ENCODE measurements at places on chromosomes 1 and 21.

DNA sequence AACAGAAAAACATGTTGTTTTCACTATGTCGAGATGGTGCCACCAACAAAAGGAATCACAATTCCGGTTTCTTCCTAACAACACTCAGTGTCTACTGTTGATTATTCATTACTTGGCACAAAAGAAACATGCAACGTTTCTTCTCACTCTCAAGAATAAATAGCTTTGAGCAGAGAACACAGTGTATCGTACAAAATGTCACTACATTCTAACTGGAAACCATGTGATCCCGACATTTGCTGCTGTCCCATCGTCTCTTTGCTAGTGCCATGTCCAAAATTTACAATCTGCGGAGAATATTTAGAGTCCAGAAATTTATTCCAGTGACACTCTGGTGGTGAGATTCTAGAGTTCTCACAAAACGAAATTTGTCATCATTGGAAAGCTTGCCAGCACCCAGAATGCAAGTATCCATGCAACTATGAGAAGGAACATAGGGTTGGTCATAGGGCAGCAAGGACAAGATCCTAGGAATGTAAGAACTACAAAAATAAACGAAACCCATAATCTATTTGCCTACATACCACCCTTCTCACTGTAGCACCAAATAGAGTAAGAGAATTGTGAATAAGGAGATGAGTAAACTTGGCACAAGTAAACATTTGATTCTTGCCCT lies 505.1 kb downstream of the LTN1 start:
- no peaks in the 10 kb centered on the region for H3K27me3 ChIP-seq
- H3K36me3 ChIP-seq: no peaks in the 10 kb centered on the region
- no peak overlapping the region for H3K27ac ChIP-seq
- H3K4me3 ChIP-seq: no peak overlapping the region

DNA sequence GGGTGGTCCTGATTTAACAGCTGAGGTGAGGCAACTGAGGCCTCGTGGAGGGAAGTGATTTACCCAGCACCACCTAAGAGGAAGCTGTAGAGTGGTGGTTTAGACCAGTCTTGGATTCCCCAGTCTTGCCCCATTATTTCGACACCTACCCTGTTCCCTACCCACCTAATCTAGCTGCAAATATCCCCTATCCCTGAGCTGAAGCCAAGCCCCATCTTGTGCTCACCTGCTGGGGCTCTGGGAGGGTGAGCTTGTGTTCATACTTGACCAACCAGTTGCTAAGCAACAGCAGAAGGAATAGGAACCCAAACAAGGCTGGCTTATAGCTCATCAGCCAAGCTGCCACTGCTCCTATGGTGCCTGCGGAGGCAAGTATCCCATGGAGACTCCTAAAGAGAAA lies 2.0 kb downstream of the TEX46 start:
- H3K4me1 ChIP-seq: peaks cover 3% of the 10 kb centered on the region
- H3K27ac ChIP-seq: no peak overlapping the region
- H3K36me3 ChIP-seq: no peaks in the 10 kb centered on the region
- H3K27me3 ChIP-seq: no peaks in the 10 kb centered on the region
- H3K4me3 ChIP-seq: no peak overlapping the region

DNA sequence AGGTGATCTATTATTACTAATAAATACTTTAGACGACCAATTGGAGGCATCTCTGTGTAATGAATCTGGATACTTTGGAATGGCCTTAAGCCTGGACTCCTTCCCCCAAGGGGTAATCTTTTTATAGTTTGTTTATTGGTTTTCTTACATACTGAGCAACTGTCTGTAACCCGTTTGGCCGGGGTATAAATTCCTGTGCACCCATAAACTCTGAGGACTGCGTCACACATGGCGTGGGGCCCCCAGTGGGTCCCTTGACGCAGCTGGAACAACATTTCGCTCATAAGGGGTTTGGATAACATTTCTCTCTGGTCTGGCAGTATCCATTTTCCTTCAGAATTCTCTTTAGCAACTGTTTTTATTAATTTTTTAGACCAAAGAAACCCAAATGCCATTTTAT lies 26.5 kb downstream of the SCCPDH start:
- no peak overlapping the region for H3K4me3 ChIP-seq
- H3K27ac ChIP-seq: no peak overlapping the region
- no peaks in the 10 kb centered on the region for H3K4me1 ChIP-seq
- no peaks in the 10 kb centered on the region for H3K27me3 ChIP-seq
- DNase-seq: no peak
- peaks cover 5% of the 10 kb centered on the region for H3K36me3 ChIP-seq

DNA sequence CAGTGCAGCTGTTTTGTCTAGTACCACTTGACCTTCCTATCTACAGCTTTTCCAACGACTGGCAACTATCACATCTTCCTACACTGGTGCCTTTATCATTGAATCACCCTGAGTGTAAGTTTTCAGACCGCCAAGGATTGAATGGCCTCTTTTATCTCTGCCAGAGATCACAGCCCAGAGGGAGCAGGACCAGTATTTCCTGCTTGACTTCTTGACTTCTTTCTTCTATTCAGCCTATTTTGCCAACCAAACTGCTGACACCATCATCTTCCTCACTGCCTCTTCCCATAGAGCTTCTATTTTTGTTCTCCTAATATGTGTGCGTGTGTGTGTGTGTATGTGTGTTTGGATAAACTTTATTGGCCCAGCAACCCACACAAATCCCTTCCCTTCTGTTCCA lies 53.8 kb downstream of the SERBP1 start:
- H3K27me3 ChIP-seq: no peaks in the 10 kb centered on the region
- no peaks in the 10 kb centered on the region for H3K36me3 ChIP-seq
- H3K4me1 ChIP-seq: no peaks in the 10 kb centered on the region
- H3K27ac ChIP-seq: no peak overlapping the region

DNA sequence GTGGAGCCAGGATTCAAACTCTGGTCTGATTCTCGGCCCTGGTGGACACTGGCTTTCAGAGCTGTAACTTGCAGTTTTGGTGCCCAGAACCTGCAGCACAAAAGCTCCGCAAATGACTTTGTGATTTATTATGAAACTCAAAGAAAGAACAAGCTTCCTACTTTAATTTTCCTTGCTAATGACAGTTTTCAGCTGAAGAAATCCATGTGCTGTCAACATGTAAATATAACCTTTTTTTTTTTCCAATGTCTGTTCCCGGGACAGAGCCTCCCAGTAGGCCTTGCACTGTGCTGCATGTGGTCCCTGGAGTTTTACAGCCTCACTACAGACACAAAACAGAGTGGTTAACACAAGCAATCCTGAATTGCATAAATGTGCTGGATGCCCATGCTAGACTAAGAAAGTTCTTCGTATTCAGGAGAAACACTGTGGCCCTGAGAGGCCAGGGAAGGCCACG lies 62.3 kb upstream of the ANGPTL1 start:
- no peak for DNase-seq
- H3K4me3 ChIP-seq: no peak overlapping the region

DNA sequence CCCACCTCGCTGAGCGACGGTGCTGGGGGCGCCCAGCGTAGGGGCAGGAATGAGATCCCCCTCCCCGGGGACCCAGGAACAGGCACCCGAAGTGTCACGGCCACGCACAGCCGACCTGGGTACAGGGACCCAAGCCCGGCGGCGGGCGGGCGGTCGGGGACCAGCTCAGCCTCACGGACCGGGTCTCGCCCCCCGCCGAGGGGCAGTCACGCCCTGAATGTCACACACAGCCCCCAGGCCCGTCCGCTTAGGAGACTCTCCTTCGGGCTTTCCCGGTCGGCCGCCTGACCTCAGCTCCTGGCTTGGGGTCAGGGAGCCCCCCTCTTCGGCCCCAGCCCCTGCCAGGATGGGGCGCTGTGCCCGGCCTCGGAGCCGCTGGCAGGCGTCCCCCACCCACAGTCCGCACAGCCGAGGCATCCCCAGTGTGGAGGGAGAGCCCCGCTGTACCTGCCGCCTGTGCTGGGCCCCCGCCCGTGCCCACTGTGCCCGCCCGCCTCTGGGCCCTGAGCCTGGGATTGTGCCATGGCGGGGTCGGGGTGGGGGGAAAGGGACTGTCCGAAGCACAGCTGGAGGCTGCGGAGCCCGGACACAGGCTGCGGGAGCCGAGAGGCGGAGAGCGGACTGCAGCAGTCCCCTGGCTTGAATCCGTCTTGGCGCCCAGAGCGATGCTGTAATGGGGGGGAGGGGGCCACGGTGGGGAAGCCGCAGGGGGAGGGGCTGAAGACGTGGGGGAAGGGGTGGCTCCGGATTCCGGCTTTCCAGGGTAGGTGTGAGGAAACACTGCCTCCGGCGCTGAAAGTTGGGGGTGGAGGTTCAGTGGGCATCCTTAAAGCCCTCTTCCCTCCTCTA lies 627 bp upstream of the DLGAP3 start:
- H3K4me1 ChIP-seq: peaks cover 4% of the 10 kb centered on the region
- H3K4me3 ChIP-seq: no peak overlapping the region
- DNase-seq: no peak
- H3K36me3 ChIP-seq: no peaks in the 10 kb centered on the region

GRCh38 chr1:9198538-9199361 lies 35.8 kb upstream of the H6PD start:
- H3K4me1 ChIP-seq: peaks cover 59% of the 10 kb centered on the region
- no peak overlapping the region for H3K27ac ChIP-seq
- H3K36me3 ChIP-seq: no peaks in the 10 kb centered on the region
- no peak overlapping the region for H3K4me3 ChIP-seq
- no peak for DNase-seq
- no peaks in the 10 kb centered on the region for H3K27me3 ChIP-seq

All from GM12878 (cell line).